Right lobe of liver (tissue), 6 donors: ENCODE measurements at places on chromosomes 16 and 17.
A peak's percentile ranks its signal among the peaks of the same experiment; 100 is the strongest.

GRCh38 chr17:51165680-51166197 lies 472 bp upstream of the NME2 start:
- DNase-seq: no peak

DNA sequence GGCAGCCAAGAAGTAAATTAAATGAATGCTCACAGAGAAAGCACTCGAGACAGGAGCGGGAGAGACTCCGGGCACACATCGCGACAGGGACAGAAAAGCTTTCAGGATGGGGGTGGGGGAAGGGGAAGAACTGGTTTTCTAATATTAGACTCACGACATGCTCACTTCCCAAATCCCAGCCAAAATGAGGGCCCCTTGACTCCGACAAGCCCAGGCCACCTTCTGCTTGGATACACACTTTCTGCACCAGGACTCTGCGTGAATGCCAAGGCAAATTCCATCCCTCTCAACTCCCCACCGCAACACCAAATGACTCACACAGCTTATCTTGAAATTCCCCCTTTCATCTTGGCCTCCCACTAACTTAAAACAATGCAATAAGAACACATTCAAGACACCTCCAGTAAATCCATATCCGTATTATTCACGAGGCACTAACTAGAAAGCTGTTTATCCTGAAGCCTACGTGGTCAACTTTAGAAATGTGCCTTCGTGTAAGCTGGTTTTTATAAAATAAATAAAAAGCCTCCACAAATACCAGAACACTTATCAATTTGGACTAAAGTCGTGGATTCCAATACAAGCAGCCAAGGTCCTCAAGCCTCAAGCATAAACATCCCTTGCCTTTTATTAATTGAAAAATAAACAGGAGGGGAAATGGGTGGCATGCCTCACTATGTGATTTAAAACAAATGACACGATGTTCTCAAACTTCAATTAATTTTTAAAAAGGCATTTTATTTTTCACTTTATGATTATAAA lies 46.1 kb downstream of the NXN start:
- DNase-seq: no peak

DNA sequence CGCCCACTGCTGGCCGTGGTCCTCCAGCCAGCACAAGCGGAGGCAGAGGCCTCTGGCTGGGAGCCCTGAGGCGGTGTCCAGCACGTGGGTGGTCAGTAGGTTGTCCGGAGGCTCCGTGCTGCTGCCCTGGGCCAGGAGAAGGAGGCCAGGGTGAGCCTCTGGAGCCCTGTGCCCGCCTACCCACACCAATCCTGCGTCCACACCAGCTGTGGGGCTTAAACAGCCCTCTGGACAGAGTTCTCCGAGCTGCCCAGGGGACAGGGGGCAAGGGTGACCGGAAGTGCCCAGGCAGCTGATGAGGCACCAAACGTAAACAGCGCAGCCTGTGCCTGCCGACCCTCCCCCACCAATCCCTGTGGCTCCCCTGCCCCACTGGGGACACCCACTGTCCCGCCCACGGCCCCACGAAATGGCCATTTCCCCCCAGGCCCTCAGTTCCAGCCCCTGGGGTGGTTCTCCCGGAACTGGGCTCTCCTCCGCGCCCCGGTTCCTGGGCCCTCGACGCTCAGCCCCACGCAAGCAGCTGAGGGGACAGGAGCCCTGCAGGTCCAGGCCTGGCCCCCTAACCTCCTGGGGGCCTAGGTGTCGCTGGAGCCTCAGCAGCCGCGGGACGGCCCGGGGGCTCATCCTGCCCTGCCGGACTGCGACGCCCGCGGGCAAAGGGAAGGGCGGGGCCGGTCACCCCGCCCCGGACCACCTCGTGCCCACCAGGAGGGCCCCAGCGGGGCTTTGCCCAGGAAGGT lies 27.9 kb upstream of the DBNDD1 start:
- DNase-seq: peak; percentile 91

DNA sequence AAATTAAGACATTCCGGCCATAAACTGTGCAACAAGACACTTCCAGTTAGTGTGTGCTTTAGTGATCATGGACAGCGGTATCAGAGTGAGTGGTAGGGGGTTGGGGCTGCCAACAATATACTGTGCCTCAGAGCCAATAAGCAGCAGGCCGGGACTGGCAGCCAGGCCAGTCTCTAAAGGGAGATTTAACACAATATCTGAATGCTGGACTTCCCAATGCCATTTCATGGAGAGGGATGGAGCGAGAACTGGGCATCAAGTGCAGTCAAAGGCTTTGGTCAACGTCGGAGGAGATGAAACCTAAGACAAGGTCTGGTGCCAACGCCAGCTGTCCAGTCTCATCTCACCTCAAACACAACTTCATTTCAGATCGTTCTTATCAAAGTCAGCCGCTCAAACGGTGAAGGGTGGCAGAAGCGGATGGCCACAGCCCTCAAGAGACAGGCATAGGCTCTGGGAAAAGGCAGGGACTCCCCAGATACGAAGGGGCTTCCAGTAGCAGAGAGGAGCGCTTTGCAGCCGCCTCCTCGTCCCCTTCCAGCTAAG lies 935 bp downstream of the USP32 start:
- DNase-seq: peak; percentile 29

GRCh38 chr16:49856672-49857330 lies 889 bp upstream of the ZNF423 start:
- peak; percentile 81 for DNase-seq

- no peak for DNase-seq
These were observed 3.4 kb upstream of the ENGASE start for GRCh38 chr17:79071161-79071740.

- DNase-seq: no peak
These were observed 44.8 kb upstream of the CLEC18B start for GRCh38 chr16:74465851-74466685.

GRCh38 chr17:64340557-64340956 lies 50.1 kb downstream of the PECAM1 start:
- no peak for DNase-seq

- no peak for DNase-seq
These were observed 25.6 kb downstream of the MSI2 start for GRCh38 chr17:57281887-57282286.

GRCh38 chr16:70766176-70766575 lies 34.8 kb downstream of the VAC14 start:
- no peak for DNase-seq

DNA sequence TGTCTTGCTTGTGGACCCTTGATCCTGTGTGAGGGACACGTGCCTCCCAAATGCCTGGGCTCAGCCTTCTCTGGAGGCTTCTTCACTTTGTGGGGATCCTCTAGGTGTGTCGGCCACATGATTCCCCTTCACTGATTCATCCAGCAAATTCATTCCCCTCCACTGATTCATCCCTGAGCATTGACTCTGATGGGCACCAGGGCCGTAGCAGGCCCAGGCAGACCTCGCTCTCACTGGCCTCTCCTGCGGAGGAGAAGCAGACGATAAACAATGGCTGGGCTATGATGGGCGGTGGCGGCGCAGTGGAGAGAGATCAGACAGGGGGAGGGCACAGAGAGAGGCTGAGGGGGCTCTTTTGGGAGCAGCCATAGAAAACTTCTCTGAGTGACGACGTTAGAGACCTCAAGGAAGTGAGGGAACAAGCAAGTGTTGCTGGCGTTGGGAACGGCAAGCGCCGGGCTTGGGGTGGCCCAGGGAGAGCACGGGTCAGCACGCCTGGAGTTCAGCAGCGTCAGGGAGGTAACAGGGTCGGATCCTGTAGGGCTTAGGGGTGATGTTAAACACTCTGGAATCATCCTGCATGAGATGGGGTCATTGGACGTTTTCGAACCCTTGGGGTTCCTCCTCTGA lies 17.5 kb upstream of the RPTOR start:
- no peak for DNase-seq

GRCh38 chr17:59375857-59376256 lies 44.4 kb downstream of the YPEL2 start:
- no peak for DNase-seq

GRCh38 chr16:51143196-51143977 lies 7.7 kb downstream of the SALL1 start:
- no peak for DNase-seq

GRCh38 chr16:10067406-10067805 lies 114.8 kb downstream of the GRIN2A start:
- no peak for DNase-seq

GRCh38 chr16:31168848-31169247 lies 11.1 kb upstream of the FUS start:
- no peak for DNase-seq

GRCh38 chr16:7097518-7097917 lies 235.1 kb upstream of the RBFOX1 start:
- no peak for DNase-seq

GRCh38 chr16:66618588-66619375 lies 14.3 kb downstream of the CMTM3 start:
- no peak for DNase-seq

- no peak for DNase-seq
These were observed 15.4 kb downstream of the CUEDC1 start for GRCh38 chr17:57939797-57940196.

DNA sequence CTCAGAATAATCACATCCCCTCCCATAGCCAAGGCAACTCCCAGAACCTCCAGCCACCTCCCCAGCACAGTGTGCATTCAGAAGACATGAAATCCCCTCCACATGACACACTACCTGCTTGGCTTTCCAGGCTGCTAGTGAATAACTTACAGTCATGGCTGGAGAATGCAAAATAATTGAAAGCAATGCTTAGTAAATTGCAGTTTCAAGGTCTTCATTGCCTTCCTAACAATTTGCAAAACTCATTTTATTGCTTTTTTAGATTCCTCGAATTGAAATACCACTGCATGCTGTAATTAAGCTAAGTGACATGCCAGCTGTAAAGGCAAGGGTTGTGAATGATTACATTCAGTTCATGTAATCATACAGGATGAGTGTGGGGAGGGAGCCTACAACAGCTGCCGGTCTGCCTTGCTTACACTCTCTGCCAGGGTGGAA lies 29.0 kb upstream of the HOXB13 start:
- no peak for DNase-seq

GRCh38 chr17:49578414-49578813 lies 2.7 kb downstream of the NXPH3 start:
- DNase-seq: no peak

DNA sequence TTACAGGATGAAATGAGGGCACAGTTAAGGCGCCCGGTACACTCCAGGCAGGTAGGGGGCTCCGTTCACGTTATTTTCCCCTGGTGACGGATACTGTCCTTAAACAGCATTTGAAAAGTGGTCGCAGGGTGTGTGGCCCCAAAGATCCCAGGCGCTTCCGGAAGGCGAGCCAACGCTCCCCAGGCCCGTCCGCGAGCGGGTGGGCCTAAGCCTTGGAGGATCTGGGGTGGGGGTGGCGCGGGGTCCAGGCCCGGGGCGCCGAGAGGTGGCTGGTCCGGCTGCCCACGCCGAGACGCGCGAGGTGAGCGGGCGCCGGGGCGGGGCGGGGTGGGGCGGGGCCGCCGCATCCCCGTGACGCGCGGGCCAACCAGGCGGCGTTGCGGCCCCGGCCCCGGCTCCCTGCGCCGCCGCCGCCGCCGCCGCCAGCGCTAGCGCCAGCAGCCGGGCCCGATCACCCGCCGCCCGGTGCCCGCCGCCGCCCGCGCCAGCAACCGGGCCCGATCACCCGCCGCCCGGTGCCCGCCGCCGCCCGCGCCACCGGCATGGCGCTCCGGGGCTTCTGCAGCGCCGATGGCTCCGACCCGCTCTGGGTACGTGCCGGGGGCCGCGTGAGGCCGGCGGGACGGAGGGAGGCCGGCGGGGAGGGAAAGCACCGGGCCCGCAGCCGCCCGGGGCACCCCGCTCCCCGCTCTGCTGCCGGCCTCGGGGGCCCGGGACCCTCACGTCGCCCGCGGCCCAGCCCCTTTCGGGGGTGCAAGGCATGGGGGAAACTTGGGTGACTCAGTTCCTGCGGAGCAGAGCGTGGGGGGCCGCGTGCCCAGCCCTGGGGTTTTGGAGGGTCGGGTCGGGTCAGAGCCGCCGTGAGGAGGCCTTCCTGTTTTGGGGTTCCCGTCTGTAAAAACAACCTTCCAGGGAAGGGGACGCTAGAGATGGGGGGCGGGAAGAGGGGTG lies at the start of gene ABCC1:
TSS of gene ABCC1 (plus strand) at position 407 of the 951 bp plus-strand sequence. CDS start at position 543, 136 bp downstream.
- peak; percentile 53 for DNase-seq

DNA sequence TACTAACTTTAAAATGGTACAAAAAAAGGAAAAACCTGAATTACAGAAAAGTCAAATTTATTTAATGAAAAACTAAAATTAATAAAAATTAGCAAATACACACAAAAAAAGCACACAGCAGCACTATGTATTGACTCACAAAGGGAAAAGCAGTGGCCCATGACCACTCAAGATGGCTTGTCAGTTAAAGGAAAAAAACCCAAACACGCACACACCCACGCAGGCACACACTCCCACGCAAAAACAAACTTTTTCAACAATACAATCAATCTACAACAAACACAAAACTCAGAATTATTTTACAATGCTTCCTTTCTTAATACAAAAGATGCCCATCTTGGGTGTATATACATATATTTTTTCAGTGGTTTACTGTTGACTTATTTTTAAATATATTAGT lies 24.2 kb downstream of the SIAH1 start:
- DNase-seq: no peak
